ENCODE measurements at places on chromosomes 6 and 20.

DNA sequence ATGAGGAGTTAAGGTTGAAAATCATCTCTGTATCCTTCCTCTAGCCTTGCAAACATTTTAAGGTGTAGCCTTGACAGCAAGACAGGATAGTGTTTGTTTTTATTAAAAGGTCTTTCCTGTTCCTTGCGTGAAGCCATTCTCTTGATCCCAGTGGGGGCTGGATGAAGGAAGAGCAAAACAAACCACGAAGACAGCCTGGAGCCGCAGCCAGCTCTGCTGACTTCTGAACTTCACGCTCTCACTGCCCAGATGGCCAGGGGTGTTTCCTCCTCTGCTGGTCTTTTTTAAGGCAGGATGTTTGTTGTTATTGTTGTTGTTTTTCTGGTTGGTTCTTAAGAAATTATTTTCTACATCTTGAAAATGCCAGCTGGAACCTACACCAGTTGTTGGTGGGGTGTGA is 156.4 kb downstream of the MTHFD1L start:
- no peak for DNase-seq

- DNase-seq = no peak
Observed at GRCh38 chr20:53664121-53664520, 70.5 kb upstream of the ZNF217 start.

DNA sequence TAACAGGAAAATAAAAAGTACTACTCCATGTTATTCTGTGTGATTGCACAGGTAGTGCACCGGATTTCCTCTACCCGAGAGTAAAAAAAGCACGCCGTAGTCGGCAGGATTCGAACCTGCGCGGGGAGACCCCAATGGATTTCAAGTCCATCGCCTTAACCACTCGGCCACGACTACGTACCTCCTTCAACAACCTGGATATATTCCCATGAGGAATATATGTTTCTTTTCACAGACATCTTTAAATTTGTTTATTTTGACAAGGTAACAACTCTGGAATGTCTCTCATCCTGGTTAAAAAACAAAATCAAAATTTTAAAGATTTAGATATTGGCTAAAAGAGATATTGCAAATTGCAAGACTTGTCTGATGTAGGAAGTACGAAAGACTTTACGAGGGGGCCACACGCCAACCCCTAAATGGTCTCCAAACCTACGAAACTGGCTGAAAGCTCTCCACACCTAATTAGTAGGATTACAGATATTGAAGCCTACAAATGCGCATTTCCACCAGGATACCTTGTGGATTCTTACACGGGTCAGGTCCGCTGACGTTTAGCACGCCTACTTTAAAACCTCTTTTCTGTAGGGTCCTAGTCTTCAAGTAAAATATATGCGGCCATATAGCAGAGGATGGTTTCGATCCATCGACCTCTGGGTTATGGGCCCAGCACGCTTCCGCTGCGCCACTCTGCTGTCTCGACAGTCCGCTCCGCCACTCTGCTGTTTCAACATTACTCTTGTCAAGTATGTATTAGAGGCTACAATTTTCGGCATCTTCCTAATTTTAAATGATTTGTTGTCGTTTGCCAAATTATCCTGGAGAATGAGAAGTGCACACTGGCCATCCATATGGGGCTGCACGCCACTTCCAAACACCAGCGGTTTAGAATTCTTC is 52.2 kb upstream of the BTN3A2 start:
- peak; percentile 90 for DNase-seq

DNA sequence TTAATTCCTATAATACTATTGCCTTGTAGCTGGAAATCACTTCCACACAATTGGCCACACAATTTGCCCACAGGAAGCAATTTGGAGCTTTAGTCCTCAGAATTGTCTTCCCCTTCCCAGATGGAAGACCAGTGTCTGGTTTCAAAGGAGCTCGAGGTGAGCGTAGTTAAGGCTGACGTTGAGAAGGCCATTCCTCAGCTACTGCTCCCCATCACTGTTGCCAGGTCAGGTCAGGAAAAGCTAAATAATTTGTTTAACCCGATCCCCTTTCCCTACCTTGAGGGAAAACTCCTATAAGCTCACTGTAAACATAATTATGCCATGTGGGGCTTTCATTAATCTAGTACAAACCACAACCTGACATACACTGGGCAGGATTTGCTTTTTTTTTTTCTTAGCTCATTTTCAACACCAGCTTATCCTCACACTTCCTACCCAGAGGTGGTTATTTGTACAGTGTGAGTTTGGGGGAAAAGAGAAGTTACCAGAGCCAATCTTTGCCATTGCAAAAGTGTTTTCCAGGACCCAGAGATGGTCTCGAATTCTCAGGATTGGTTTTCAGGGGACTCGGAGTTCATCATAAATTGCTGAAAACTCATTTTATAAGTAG is 242.7 kb downstream of the CLIC5 start:
- DNase-seq = no peak

- DNase-seq = no peak
Observed at GRCh38 chr20:25039697-25040437, 18.1 kb downstream of the ACSS1 start.

GRCh38 chr20:5686384-5687105 is 63.7 kb upstream of the SHLD1 start:
- DNase-seq = no peak

DNA sequence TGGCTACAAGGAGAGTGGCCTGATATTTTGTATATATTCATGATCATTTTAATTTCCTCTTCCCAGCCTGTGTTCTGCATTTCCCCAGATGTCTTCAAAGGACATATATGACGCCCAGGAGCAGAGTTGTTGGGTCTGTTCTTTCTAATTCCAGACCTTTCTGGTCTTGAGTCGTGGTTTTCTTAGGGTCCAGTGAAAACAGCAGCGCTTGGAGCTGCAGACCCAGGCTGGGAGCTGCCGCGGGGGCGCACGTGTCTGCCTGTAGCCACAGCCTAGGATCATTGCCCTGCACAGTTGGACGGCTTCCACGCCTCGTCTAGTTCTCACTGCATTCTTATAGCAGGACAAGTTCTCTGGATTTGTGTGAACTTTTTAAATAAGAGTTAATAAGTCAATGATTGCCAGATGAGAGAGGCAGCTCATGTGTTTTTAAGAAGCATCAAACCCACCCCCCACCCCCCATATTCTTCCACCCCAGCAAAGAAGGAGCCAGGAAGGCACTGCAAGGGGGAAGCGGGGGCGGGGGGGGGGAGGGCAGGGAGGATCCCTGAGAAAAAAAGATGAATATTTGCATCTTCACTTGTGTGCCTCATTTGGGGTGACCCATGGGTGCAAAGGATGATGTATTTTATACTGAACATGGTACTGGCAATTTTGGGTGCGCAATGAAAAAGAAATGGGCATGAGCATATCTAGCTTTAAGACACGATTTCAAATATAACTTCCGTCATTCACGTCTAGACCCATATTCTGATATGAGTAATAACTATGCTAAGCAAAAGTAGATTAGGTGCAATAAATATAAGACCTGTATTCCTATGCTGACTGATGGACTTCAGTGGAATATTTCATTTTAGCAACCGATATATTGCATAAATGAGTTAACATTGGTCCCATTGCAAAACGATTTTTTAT is 160.0 kb downstream of the TBXT start:
- DNase-seq = no peak

DNA sequence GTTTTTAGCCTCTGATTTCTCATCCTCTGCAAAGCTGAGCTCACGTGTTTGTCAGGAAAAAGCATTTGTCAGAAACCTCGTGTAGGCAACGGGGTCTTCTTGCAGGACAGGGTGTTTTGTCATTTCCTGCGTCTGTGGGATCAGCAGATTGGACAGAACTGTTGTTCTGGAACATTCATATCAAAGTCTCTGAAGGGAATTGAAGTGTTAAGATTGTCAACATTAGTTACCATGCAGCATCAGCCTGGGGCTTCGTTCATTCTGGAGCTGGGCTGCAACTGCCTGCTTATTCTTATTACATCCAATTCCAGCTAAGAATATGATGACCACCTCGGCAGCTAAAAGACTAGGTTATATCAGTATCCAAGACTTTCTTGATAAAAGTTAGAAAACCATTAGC is 71.0 kb upstream of the RALGAPA2 start:
- DNase-seq = no peak

GRCh38 chr20:32589256-32589655 is 4.1 kb upstream of the NOL4L start:
- DNase-seq = no peak

GRCh38 chr6:47630587-47630986 is 67.8 kb upstream of the ADGRF4 start:
- DNase-seq = no peak

GRCh38 chr6:11366934-11367637 is 134.6 kb upstream of the NEDD9 start:
- no peak for DNase-seq

- no peak for DNase-seq
Observed at GRCh38 chr6:169755162-169755561, 3.7 kb downstream of the ERMARD start.

- no peak for DNase-seq
Observed at GRCh38 chr20:37528446-37529213, 954 bp upstream of the BLCAP start.

DNA sequence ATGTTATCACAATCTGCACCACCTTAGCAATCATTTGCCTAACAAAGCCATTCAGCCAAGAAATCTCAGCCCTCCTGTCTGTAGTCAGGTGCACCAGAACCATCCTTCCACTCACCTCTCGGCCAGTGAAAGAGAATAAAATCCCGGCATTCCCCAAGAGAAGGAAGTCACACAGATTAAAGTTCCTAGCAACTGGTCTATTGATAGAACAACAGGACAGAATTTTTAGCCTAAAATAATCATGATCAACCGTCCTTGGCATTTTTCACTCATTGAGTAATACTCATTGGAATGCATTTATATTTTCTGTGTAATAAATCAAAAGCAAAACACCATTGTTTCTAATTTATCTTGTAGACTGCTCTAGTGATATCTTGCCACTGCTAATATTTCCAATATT is 85.7 kb upstream of the CDH4 start:
- DNase-seq = no peak

DNA sequence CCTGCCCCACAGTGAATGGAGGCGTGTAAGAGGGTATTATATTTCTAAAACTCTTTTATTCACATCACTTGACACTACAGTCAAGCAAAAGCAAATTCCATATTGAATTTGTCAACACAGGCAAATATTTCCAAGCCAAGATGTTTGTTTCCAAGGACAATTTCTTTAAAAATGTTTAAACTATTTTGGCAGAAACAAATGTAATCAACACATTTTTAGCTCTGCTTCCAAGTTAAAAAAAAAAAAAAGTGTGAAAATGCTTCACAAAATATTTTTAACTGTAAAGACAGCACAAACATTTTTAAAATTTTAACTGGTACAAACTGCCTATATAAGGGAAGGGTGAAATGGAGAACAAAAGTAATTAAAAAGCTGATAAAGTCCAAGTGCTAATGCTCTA is 44.9 kb upstream of the DST start:
- DNase-seq = no peak

DNA sequence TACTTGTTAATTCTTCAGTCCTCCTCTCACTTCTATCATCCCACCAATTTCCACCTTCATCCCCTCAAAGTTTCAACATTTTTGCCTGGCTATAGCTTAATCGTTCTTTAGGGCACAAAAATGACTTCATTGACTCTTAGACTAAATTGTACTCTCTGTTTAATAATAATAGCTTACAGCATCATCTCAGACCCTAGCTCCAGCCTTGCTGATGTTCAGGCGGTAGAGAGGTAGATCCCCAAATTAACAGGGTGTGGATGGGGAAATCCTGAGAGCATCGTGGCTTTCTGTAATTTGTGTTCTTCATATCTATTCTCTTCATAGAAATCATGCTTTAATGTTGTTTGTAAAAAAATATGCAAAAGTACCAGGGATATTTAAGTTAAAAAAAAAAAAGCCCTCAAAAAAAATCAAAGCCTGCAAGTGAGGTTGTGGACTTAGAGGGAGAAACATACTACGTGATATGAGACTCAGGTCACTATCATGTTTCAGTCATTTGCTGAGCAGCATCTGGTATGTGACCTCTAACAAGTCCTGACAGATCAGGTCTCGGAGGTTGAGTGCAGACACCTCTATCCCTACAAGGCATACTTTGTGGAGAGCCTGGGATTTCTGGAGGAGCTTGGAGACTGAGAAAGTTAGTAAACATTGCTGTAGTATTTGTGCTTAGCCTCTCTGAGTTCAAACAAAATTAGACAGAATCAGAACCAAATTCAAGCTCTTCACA is 1063.3 kb upstream of the CITED2 start:
- DNase-seq = no peak

GRCh38 chr6:80607811-80608391 is 501.4 kb downstream of the BCKDHB start:
- no peak for DNase-seq

DNA sequence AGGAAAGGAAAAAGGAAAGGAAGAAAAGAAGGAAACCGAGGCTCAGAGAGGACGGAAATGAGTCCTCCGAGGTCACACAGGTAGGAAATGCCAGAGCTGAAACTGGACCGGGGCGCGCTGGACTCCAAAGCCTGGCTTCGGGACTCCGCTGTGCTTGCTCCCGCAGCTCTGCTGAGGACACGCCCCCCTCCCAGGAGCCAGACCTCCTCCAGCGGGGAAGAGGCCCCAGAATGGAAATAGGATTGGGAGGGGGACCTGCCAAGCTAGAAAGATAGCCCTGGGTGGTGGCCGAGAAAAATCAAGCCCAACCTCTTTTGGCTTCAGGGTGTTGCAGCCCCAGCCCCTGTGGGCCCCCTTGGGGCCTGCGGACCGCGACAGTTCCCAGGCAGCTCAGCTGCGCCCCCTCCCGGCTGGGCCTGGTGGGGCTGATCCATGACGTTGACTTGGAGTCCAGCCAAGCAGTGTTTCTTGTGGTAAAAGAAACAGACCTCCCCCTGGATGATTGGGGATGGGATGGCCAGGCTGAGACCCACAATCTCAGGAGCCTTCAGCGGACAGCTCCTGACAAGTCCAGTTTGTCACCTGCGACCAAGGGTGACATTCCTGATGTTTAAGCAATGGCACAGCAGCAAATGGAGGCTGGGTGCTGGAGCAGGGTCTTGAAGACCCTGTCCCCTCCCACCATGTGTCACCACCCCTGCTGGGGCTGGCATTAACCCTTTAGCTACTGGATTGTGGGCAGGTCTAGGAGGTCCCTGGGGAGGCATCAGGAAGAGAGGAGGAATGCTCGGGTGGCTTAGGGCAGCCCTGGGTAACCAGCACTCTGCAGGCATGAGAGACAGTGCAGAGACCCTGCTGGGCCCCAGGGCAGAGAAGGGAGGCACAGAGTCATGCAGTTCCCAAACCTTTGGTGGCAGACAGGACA is 55.4 kb downstream of the RIPOR3 start:
- peak; percentile 55 for DNase-seq

DNA sequence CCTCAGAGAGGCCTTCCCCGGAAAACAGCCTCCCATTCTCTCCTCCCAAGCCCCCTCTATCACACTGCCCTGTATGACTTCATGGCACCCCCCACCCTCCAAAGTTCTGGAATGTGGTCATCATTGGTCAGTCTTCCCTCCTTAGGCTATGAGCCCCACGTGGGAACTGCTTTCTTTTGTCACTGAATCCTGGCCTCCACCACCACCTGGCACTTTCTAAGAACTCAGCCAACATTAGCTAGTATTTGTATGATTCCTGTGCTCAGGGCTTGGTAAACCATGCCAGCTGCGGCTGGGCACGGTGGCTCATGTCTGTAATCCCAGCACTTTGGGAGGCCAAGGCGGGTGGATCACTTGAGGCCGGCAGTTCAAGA is 8.4 kb upstream of the E2F1 start:
- DNase-seq = no peak
